Activated CD4-positive, alpha-beta T cell treated with anti-CD3 and anti-CD28 coated beads, Interleukin-2, amount 50 U/mL, for 24 hours (primary cell): ENCODE measurements at places on chromosomes 3 and 15.

GRCh38 chr3:186172353-186172752 is 63.5 kb upstream of the ETV5 start:
- DNase-seq: no peak

- no peak for DNase-seq
Observed at GRCh38 chr3:59064276-59064675, 14.5 kb upstream of the CFAP20DC start.

- DNase-seq: peak; percentile 10
Observed at GRCh38 chr3:87260270-87260669, 16.1 kb downstream of the POU1F1 start.

GRCh38 chr3:139443186-139443585 is 33.1 kb downstream of the RBP2 start:
- no peak for DNase-seq

DNA sequence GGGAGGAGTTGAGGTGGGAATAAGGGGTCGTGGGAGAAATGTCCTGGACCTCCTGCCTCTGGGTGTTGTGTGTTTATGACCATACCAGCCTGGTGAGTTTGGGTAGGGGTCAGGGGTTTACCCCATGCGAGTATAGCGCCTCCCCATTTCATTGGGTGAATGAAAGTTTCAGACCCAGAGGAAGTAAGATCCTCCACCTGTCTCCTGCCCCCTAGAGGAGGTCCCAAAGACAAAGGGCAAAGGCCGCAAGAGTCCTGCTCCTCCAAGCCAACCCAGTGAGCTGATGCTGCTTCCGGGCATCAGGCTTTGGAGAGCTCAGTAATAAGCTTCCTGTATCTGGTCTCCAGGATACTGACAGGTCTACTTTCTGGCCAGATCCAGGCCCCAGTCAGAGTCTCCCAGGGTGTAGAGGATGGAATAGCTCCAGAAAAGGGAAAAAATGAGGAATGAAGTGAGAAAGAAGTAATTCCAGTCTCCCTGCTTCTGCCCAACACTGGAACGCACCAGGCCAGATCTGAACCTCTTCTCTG is 6.4 kb upstream of the TBC1D21 start:
- DNase-seq: no peak

DNA sequence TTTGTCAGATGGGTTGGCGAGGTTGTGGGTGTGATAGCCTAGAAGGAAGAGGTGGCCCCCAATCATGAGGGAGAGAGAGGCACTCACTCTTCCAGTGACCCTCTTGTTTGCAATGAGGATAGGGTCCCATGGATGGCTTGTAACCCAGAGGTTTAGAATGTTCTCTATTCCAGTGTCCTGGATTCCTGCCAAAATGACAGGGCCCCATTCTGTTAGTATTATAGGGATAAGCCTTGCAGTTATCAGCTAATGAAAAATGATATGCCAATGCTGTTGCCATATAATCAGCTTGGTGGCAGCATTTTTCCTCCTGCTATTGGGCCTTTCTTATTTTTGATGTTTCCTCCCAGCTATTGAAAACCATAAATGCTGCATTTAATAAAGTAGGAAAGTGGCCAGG is 23.3 kb upstream of the SENP7 start:
- no peak for DNase-seq

- DNase-seq: no peak
Observed at GRCh38 chr3:149475451-149476060, 1.1 kb downstream of the TM4SF4 start.

DNA sequence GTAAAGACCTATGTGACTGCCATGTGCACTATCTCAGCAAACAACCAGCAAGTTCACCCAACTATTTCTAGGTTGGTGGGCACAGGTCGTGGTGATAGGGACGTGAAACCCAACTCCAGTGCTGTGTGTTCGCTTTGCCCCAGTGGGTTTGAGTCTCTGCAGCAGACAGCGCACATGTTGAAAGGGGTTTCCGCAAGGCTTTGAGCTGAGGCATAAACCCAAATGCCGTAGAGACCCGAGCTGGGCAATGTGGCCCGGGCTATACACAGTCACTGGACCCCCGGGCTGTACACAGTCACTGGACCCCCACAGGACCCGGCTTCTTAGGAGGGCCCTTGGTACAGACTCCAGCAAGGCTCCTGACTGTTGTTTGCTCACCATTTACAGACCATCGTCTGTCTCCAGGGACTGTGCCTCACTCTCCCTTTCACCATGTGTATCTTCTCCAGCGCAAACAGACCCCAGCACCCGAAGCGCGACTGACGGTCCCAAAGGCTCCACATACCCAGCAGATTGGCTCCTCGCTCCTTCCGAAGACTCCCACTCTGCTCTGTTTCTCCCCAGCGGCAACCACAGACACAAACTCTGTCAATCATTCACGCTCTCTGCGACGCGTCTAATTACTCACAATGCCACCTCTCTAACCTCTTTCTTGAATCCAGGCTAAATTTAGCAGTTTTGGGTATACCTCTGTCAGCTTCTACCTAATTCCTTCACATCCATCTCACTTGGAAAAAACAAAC is 31.2 kb downstream of the PCSK6 start:
- DNase-seq: no peak

GRCh38 chr15:88454236-88454635 is 13.0 kb downstream of the MRPL46 start:
- DNase-seq: no peak

GRCh38 chr15:49848282-49848724 is 227.5 kb downstream of the DTWD1 start:
- DNase-seq: no peak

DNA sequence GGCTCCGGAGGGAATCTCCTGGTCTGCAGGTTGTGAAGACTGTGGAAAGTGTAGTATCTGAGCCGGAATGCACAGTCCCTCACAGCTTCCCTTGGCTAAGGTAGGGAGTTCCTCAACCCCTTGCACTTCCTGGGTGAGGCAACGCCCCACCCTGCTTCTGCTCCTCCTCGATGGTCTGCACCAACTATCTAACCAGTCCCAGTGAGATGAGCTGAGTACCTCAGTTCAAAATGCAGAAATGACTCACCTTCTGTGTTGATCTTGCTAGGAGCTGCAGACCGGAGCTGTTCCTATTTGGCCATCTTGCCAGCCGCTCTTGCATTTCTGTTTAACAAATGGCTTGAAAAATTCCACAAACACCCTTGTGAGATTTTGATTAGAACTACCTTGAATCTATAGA is 156.1 kb downstream of the STXBP5L start:
- no peak for DNase-seq

DNA sequence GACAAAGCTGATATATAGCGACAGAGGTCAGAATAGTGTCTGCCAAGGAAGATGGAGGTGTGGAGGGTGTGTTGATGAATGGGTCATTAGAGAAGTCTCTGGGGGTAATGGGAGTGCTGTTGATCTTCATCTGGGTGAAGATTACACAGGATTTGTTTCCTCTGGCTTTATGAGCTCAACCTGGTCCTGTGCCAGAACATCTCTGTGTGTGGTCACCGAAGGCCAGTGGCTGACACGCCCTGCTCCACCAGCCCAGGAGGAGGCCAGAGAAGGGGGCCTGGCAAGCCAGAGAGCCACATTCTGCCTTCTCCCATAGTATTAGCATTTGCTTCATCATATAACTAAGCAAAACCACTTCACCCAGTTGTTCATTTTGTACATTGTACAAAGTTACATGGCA is 121.1 kb downstream of the ZNF621 start:
- no peak for DNase-seq

DNA sequence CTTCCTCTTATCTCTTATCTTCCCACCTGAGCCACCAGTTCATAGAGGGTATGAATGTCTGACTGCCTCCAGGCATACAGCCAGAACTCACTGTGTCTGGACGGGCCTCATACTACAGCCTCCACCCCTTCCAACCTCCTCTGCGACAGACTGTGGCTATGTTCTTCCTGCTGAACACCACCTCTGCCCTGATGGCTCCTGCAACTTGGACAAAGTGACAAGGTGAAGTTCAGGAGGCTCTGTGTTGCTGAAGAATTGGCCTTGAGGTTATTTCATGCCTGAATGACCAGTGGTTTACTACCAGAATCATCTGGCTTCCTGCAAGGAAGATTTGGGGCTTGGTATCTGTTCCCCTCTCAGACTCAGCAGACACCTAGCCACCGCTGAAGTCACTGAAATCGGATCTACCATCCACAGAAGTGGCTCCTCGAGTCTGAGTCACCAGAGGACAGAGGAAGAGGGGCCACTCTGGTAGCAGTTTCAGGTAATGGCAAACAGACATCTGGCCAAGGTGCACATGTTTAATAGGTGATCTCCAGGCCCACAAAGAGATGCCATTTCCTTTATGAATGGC is 14.2 kb upstream of the ULK3 start:
- DNase-seq: no peak

DNA sequence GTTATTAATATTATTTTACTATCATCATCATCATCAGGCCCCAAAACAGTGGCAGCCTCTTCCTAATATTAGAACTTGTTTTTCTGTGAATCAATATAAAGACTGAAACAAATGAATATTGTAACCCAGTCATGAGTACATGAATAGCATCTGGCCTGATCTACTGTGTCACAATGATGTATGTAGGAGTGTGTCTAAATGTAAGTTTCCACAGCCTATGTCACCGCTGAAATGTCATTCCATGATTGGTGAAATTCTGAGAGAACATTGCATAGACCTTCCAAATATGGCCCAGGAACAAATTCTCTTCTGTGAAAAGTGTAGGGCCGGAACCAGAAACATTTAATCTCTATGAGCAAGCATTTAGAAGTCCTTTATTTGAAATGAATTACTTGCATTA is 20.6 kb upstream of the C3orf49 start:
- no peak for DNase-seq

- no peak for DNase-seq
Observed at GRCh38 chr15:38726187-38726586, 161.6 kb upstream of the RASGRP1 start.

GRCh38 chr15:72077950-72078349 is 40.0 kb downstream of the MYO9A start:
- DNase-seq: no peak

- DNase-seq: no peak
Observed at GRCh38 chr3:38227989-38228388, 37.6 kb upstream of the SLC22A13 start.

DNA sequence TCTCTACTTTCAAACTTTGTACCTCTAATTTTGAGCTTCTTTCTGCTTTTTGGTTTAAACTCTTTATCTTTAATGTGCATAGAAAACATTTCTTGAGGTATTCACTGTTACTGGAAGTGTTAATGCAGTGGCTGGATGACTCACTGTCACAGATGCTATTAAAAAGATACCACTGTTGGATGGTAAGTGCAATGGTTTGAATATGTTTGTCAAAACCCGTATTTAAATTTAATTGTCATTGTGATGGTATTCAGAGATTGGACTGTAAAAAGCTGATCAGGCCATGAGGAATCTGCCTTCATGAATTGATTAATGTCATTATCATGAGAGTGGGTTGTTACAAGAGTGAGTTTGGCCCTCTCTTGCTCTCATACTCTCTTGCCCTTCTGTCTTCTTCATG is 70.6 kb downstream of the AP4E1 start:
- DNase-seq: no peak

GRCh38 chr3:185549122-185549521 is 3.3 kb downstream of the LIPH start:
- no peak for DNase-seq

- no peak for DNase-seq
Observed at GRCh38 chr3:114441386-114441785, 147.6 kb downstream of the TIGIT start.

DNA sequence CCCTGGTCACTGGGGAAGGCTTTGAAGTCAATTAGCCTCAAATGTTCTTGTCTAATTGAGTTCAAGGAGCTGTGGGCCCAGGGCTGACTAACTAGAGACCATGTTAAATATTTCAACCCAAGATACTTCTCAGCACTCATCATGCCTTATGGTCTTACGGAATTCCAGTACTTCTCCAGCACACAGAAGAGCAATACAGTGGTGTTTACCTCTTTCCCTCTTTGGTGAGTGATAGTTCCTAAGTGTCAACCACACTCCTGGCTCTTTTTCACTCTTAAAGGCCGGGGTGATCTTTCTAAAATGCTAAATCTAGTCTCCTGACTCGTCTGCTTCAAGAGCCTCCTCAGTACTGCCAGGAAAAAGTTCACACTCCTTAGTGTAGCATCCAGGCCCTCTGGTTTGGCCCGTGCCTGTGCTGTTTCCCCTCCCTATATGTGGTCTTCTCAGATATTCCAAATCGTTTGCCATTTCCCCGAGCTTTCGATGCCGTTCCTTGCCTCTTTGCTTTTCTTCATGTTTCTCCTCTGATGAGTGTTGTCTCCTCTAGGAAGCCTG is 4.7 kb downstream of the MYZAP start:
- no peak for DNase-seq

DNA sequence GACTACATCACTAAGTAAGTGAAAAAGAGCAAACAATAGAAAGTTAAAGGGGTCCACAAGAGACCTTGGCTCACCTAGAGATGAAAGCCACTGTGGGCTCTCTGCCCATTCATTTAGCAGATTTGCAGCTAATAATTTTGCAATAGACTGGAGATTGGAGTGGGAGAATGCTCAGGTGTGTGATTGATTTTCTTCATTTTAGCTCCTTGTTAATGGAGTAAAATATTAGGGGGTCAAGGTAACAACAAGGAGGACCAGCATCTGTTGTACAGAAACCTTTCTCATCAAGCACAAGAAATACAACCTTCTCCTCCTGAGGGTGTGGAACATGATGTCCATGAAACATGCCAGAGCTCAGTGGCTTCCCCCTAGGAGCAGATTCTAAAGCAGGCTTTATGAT is 63.2 kb downstream of the TMEM266 start:
- no peak for DNase-seq

GRCh38 chr3:111033470-111034050 is 38.1 kb upstream of the NECTIN3 start:
- DNase-seq: no peak

GRCh38 chr3:14178247-14179113 is at the start of the genes LSM3 and XPC:
TSS of gene LSM3 (plus strand) at chr3:14178817. CDS start at chr3:14178861, 44 bp downstream.
TSS of gene XPC (minus strand) at chr3:14178601. CDS start at chr3:14178568, 33 bp downstream.
- peak; percentile 96 for DNase-seq

DNA sequence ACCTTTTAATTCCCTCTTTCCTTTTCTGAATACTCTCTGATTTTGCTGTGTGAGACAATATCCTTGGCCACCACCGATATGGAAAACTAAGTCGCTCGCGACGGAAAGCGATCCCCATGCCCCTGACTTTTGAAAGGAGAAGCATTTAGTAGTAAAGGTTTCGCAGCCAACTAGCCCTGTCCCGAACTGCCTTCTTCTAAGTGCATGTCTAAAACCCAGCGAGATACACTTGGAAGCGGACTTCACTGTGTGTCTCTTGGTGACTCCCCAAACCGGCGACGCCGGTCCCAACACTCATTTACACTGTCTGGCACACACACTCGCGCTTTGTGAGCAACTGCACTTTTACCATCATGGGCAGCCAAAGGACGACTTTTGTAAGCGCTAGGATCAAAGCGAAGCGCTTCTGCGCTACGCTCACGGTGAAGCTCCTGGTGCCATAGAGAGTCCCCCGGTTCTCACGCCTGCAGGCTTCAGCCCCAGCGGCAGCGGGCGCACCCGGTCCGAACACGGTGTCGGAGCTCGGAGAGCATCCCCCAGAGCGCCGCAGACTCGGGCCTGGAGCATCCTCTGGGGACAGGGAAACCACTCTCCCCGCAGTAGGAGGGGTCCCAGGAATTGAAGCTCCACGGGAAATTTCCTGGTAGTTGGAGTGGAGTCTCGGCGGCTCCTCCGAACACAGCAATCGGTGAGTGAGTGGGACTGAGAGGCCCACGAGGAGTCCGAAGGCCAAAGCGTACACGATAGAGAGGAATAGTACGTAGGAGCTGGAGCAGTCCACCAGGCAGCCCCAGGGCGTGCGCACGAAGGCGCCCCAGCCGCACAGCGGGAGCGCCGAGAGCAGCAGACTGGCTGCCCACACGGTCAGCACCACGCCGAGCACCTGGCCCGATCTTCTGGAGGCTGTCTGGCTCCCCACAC is 1.4 kb downstream of the GPR149 start:
- DNase-seq: no peak

GRCh38 chr15:47769166-47769565 is 51.9 kb downstream of the SEMA6D start:
- no peak for DNase-seq

- no peak for DNase-seq
Observed at GRCh38 chr3:81173514-81173913, 587.9 kb downstream of the GBE1 start.
